Gastrocnemius medialis (tissue), 4 donors: ENCODE measurements at places on chromosomes 3 and 15. TPM values are rescaled to one million over a fixed set of nuclear protein-coding genes. Genes with fewer than 3 reads are reported as not detected.

DNA sequence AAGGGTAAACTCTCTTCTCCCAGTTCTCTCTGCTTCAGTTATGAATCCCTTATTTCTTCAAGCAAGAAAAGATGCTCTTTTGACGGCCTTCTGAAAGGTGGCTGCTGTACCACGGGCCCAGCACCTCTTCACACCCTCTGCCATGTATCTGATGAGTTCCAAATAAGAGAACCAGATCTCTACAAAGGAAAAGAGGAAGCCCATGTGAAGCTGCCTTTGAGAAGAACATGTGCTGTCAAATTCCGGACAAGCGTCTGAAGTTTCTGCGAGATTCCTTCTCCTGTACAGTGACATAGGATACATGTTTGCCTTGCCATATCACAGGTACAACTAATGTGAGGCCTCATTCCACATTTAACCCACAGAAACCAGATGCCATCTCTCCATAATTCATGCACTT is 59.2 kb downstream of the SH3BP5 start:
- peaks cover 33% of the 10 kb centered on the region for H3K4me1 ChIP-seq
- H3K27me3 ChIP-seq = no peaks in the 10 kb centered on the region
- no peak for DNase-seq
- H3K36me3 ChIP-seq = no peaks in the 10 kb centered on the region
- peak overlapping the region; percentile 42 for H3K27ac ChIP-seq

- H3K27ac ChIP-seq = peak overlapping the region; percentile 95
- peaks cover 63% of the 10 kb centered on the region for H3K4me1 ChIP-seq
- H3K4me3 ChIP-seq = no peak overlapping the region
- no peaks in the 10 kb centered on the region for H3K27me3 ChIP-seq
- H3K36me3 ChIP-seq = no peaks in the 10 kb centered on the region
These were observed 17.1 kb downstream of the LMOD3 start for GRCh38 chr3:69105320-69105719.

GRCh38 chr3:53242642-53243041 is 13.2 kb downstream of the TKT start:
- peak overlapping the region; percentile 75 for H3K27ac ChIP-seq
- H3K27me3 ChIP-seq = no peaks in the 10 kb centered on the region
- DNase-seq = no peak
- peaks cover 39% of the 10 kb centered on the region for H3K4me1 ChIP-seq
- H3K4me3 ChIP-seq = no peak overlapping the region

CPLX3 gene
- not detected for total RNA-seq

DNA sequence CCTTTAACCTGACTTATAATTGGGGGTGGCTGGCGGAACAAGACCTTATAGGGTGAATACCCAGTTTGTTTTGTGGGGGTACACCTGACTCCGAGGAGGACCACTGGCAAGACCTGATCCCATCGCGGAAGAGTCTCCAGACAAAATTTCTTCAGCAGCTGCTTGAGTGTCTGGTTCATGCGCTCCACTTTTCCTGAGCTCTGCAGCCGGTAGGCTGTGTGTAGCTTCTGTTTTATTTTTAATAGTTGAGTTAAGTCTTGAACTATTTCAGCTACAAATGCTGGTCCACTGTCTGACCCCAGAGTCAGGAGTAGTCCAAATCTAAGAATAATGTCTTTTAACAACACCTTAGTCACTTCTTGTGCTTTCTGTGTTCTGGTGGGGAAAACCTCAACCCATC is 21.2 kb upstream of the NOX5 start:
- H3K36me3 ChIP-seq = no peaks in the 10 kb centered on the region
- no peak for DNase-seq
- H3K4me1 ChIP-seq = no peaks in the 10 kb centered on the region
- no peak overlapping the region for H3K4me3 ChIP-seq
- no peak overlapping the region for H3K27ac ChIP-seq

DNA sequence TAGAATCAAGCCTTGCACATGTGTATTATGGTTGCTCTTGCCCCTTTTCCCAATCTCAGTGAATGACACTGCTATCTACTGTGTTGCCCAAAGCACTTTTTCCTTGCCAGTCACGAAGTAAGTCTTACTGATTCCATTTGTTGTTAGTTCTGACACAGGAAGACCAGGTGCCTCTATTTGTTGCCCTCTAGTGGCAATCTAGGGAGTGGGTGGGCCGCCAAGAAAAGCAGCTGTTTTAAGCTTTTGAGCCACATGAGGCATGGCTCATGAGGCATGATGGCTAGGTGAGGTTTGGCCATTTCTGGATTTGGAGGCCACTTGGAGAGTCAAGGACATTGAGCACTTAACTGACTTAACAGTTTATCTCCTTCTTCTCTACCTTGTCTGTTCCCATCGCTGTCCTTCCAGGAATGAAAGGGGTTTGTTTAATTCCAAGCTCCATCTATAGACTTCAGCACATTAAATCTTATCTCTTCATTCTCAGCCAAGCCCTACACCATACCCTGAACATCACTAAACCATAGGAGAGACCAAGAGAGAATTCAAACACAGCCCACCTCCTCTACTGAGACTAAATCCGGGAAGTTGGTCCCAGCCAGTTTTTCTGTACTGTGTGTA is 103.1 kb downstream of the HCN4 start:
- peak; percentile 44 for DNase-seq
- no peak overlapping the region for H3K4me3 ChIP-seq
- no peaks in the 10 kb centered on the region for H3K36me3 ChIP-seq
- no peak overlapping the region for H3K27ac ChIP-seq

DNA sequence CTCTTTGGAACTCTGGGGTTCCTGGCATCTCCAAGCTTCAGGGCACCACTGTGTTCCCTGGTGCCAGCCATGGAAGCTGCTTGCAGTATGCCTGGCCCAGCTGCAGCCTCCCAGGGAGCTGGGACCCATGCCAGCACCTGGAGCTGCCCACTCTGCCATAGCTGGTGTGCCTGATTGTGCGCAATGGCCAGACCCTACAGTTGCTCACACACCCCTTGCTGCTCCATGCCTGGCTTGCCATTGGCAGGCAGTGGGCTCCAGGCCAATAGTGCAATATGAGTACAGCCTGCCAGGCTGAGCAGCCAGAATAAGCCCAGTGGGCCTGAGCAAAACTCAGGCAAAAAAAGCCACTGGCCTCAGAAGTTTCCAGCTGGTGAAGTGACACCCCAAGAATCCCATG is 43.8 kb upstream of the LRRFIP2 start:
- H3K4me1 ChIP-seq = peaks cover 2% of the 10 kb centered on the region
- no peaks in the 10 kb centered on the region for H3K27me3 ChIP-seq
- H3K4me3 ChIP-seq = no peak overlapping the region
- no peaks in the 10 kb centered on the region for H3K36me3 ChIP-seq

- H3K4me3 ChIP-seq = no peak overlapping the region
- no peaks in the 10 kb centered on the region for H3K27me3 ChIP-seq
- peaks cover 19% of the 10 kb centered on the region for H3K4me1 ChIP-seq
- no peaks in the 10 kb centered on the region for H3K36me3 ChIP-seq
- H3K27ac ChIP-seq = no peak overlapping the region
These were observed 32.1 kb upstream of the XCR1 start for GRCh38 chr3:46059432-46059831.
